ENCODE measurements at places on chromosomes 16 and 17. TPM values are rescaled to one million over a fixed set of nuclear protein-coding genes. Genes with fewer than 3 reads are reported as not detected.

CLEC18A gene
- total RNA-seq: 0.86 TPM

GUCY2D gene
- not detected for total RNA-seq

KRTAP4-5 gene
- total RNA-seq: not detected

SLC35G6 gene
- not detected for total RNA-seq

BLMH gene
- total RNA-seq: 38.8 TPM

CDH5 gene
- 0.26 TPM for total RNA-seq

FOXC2 gene
- total RNA-seq: 2.7 TPM

MPG gene
- 116 TPM for total RNA-seq

KRTAP1-5 gene
- 11.6 TPM for total RNA-seq

Data from articular chondrocyte of knee joint (primary cell).